ENCODE measurements at places on chromosomes 3 and 15.

DNA sequence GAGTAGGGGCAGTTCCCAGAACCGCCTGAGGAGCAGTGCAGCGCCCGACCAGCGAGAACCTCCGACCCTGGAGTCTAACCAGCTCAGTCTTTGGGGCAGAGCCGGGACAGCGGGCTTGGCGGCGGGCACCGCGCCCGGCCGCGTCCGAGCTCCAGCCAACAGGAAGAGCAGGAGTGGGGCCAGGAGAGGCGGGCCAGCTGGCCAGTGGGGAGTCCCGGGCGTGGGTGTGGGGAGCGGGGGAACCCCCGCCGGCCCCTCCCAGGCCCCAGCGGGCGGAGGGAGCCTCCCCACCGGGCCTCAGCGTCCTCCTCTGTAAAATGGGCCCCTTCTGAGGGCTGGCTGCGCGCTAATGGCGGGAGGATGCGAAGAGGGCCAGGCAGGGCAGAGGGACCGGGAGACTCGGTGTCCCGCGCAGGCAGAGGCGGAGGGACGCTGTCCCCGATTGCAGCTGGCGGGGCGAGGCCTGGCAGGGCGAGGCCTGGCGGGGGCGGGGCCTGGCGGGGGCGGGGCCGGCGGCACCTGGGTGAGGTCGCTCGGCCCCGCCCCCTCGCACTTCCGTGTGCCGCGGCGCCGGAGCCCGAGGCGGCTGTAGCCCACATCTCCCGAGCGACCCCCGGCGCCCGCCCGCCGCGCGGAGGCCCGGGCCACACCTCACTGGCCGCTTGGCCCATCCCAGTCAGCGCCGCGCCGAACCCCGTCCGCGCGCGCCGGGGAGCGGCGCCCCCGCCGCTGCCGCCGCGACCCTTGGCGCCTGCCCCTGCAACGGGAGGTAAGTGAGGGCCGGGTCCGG is at the start of gene PRKCD:
Gene PRKCD (plus strand): TSS at position 550 of the 790 bp plus-strand sequence. CDS start 17,214 bp downstream, outside the sequence.
- peak; percentile 98 for DNase-seq

GRCh38 chr3:46127503-46127902 is 80.6 kb downstream of the CCR1 start:
- DNase-seq = no peak

- no peak for DNase-seq
Measured at GRCh38 chr3:125166599-125167136, 45.9 kb downstream of the SLC12A8 start.

- no peak for DNase-seq
Measured at GRCh38 chr15:100284701-100285100, 57.1 kb downstream of the ADAMTS17 start.

- no peak for DNase-seq
Measured at GRCh38 chr15:96038650-96039049, 291.9 kb upstream of the NR2F2 start.

DNA sequence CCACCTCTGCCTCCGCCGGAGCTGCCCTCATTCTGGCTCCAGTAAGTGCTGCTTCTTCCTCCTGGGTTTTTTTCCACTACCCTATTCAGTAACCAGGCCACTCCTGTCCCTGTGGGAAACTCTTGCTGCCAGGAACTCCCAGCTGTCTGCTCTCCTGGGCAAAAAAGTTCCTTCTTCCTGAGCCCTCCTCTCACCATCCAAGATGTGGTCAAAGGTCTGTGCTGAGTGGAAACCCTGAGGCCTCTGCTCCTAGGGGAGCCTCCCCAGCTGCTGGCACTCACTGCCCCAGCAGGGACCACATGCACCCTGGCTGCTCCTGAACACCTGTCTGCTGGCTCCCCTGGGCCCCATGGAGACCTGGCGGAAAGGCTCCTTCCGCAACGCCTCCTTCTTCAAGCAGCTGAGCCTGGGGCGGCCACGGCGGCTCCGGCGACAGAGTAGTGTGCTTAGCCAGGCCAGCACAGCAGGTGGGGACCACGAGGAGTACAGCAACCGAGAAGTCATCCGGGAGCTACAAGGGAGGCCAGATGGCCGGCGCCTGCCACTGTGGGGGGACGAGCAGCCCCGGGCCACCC is 454 bp downstream of the C15orf62 start:
- peak; percentile 45 for DNase-seq

- no peak for DNase-seq
Measured at GRCh38 chr15:77986891-77987764, 90.4 kb downstream of the TBC1D2B start.

- DNase-seq = no peak
Measured at GRCh38 chr15:58437531-58438105, 5.8 kb downstream of the LIPC start.

DNA sequence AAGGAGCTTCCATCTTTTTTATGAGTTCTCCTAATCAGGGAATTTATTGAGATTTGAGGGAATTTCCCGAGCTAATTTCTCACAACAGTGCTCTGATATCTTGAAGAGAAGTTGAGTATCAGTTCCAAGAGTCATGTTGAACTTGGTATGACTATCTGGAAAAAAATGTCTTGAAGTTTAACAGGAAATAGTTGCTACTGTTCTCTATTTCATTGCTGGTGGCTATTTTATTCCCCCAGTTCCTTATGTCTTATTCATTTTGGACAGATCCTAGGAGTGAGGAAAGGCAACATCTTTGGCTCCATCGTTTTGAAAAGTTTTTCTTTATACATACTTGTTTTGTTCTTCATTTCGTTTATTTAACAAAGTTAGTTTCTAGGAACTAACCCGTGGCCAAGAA is 307.8 kb upstream of the AGTR1 start:
- no peak for DNase-seq

- no peak for DNase-seq
Measured at GRCh38 chr15:90471769-90472168, 58.0 kb upstream of the CRTC3 start.

GRCh38 chr3:195204360-195205163 is 66.4 kb downstream of the XXYLT1 start:
- DNase-seq = peak; percentile 29

DNA sequence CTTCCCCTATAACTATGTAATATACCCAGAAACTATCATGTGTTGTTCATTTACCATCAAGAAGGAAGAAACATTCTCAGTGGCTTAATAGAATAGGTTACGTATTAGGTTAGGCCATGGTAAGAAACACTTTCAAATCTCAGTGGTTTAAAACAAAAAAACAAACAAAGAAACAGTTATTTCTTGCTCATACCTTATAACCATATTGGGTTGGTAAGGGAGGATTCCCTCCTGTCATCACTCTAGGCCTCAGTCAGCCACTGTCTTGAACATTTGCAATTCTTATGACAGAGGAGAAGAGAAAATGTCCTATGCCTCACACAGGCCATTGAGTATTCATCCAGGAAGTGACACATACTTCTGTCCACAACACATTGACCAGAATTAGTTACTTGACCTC is 727.7 kb upstream of the NECTIN3 start:
- peak; percentile 2 for DNase-seq

DNA sequence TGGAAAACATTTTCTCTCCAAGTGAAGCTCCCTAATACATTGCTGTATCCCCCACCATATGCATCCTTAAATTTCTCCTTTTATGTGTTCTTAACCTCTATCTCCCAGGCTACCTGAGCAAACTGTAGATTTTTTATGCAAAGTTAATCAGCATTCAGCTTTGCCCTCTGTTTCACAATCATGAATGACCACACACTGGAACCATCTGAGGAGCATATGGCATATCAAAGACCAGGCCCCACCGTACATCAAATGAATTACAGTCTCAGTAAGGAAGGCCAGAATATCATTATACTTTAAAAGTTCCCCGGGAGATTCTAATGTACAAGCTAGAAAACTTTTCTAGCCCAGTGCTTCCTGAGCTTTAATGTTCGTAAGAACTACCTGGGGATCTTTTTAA is 115.5 kb upstream of the NECTIN3 start:
- DNase-seq = no peak

- no peak for DNase-seq
Measured at GRCh38 chr3:13700362-13700761, 151.4 kb downstream of the FBLN2 start.

DNA sequence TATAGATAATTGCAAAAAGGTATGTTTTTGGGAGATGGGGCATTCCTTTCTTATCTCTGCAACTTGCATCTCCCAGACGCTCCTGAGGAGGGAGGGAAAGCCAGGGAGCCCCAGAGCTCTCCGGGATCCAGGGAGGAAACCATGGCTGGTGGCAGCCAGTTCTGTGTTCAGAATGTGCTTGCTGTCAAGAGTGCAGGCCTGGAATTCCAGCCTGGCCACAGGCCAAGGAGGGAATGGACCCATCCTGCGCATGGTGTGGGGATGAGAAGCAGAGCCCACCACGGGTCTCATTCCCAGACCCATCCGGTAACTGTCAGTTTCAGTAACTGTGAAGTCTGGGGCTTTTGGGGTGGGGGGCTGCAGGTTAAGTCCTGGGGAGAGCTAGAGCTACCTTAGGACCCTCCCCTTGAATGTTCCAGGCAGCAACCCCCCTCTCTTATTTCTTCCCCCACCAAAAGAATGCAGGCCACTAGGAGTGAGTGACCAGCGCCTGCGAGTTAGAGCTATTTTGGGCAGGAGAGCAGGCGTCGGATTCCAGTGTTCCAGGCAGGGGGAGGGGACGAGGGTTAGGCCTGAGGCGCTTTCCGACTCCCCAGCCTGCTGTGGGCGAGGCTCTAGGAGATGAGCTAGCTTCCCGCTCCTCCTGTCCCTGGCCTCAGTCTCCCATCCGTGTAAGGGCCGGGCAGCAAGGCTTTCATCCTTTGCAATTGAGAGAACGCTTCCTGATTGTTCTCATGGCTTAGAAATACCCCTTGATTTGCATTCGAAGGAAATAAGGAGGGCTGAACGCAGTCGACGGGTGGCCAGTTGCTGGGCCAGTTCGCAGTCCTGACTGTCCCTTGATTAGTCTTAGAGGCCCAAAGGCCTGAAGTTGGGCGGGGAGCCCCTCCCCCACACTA is 781 bp upstream of the DAG1 start:
- no peak for DNase-seq

DNA sequence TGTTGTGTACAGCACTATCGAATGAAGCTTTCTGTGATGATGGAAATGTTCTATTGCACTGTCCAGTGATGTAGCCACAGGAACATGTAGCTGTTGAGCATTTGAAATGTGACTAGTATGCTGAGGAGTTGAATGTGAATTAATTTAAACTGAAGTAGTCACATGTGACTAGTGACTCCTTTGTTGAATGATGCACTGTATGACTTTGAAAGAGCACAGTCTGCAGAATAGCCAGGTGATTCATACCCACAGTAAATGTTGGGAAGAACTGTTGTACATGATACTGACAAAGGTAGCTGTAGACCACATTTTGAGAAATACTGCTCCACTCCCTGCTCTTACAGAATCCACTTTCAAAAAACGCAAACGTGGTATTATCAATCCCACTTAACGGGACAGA is 34.0 kb upstream of the ACTL6A start:
- no peak for DNase-seq

- no peak for DNase-seq
Measured at GRCh38 chr3:144295613-144296012, 324.0 kb downstream of the DIPK2A start.

- no peak for DNase-seq
Measured at GRCh38 chr3:53250453-53250852, 5.4 kb downstream of the TKT start.

DNA sequence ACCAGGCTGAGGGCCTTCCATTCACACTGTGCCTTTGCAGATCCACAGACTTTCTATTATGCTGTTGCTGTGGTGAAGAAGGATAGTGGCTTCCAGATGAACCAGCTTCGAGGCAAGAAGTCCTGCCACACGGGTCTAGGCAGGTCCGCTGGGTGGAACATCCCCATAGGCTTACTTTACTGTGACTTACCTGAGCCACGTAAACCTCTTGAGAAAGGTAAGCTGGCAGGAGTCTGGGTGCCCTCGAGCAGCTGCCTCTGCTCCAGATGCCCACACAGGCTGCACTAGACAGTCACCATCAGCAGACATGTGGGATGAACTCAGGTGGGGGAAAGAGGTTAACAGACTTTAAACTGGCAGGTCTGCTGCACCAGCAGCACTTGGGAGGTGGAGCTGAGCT is 8.3 kb downstream of the TF start:
- DNase-seq = no peak

DNA sequence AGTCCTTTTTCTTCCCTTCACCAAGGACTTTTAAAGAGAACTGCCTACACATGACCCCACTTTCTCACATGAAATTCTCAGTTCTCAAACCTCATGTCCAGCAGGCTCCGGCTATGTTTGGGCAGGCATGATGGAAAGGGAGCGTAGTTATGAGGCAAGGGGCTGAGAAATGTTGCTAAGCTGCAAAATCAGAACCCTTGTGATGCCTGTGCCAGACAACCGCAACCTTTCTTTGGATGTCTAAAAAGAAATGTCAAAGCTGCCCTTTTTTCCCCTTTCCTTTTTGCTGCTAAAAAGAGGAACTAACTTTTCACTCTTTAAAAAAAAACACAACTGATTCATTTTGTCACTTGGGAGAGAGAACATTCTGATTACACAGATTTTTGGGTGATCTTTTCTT is 19.2 kb downstream of the GNB4 start:
- DNase-seq = peak; percentile 16

- DNase-seq = no peak
Measured at GRCh38 chr3:40152482-40153133, 156.9 kb upstream of the EIF1B start.

DNA sequence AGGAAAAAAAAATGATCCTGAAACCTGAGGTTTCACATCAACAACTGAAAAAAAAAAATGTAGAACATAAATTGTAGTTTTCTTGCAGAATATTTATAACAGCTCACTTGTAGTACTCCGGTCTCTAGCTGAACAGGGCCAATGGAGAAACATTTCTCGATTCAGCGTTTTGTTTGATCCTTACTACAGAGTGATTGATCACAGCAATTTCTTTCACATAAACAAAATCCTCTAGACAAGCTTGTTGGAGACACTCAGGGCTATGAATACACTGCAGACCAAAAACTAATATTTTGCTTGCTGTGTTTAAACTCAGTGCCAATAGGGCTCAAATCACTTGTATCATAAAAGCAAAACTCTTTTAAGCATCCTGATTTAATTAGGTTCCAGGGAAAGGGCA is 127.0 kb upstream of the CNTN6 start:
- no peak for DNase-seq

GRCh38 chr15:52115598-52116427 is 3.2 kb upstream of the BCL2L10 start:
- DNase-seq = no peak

- DNase-seq = no peak
Measured at GRCh38 chr3:153142961-153143360, 19.1 kb upstream of the RAP2B start.

- no peak for DNase-seq
Measured at GRCh38 chr15:39301589-39301999, 279.3 kb upstream of the THBS1 start.

DNA sequence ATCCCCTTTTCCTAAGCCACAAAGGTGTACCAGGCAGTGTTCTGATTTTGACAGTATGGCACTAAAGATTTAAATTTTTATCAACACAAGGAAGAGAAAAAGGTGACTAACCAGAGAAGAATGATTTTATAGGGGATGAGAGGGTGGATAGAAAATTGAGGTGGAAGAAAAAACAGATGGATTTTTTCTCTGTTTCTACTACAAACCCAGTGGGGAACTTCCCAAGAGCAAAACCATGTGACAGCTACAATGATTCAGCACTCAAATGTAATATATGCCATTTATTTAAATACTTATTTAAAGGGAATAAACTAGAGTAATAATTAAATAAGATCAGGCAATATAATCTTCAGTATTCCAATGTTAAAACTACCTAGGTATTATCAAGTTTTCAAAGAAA is 11.1 kb downstream of the DCUN1D1 start:
- no peak for DNase-seq

All from GM20000 (cell line).